ENCODE measurements at places on chromosomes 6 and 20.

DNA sequence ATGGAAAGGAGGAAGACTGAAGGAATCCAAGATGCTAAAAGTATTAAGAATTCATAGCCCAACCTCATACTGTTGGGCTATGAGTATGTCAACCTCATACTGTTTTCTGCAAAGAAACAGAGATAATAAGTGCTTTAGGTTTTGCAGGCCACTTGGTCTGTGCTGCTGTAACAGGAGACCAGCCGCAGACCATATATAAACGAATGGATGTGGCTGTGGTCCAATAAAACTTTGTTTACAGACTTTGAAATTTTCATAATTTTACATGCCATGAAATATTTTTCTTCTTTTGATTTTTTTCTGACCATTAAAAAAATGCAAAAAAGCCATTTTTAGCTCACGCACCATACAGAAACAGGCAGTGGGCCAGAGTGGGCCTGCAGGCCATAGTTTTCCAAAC lies 13.7 kb upstream of the THBD start:
- no peak for DNase-seq

- DNase-seq = no peak
Observed at GRCh38 chr6:45571159-45571558, 193.4 kb upstream of the SUPT3H start.

GRCh38 chr20:37309290-37309689 lies 19.8 kb downstream of the MANBAL start:
- no peak for DNase-seq

DNA sequence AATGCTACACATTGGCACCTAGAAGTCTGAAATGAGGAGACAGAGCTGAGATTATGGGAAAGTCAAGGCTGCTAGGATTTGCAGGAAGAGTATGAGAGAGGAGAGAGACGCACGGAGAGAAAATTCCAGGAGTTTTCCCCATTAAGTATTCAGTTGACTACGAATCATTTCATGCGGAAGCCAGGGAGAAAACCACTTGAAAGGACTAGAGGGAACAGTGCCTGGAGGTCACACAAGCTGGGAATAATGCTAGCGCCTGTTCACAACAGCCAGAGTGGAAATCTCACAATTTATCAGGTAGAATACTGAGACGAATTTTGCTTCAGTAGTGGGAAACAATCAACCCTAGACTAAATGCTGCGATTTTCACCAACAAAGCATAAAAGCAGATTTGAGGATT lies 118.6 kb downstream of the MOXD1 start:
- no peak for DNase-seq

Measured in stimulated activated CD4-positive, alpha-beta T cell treated with anti-CD3 and anti-CD28 coated beads, Interleukin-4, amount 100 ng/mL, for 24 hours (primary cell).